ENCODE measurements at places on chromosomes 3 and 15. TPM values are rescaled to one million over a fixed set of nuclear protein-coding genes. Genes with fewer than 3 reads are reported as not detected.
A peak's percentile ranks its signal among the peaks of the same experiment; 100 is the strongest.

The FGF12 gene
- total RNA-seq = 4.5 TPM

The ASB7 gene
- total RNA-seq = 10.3 TPM

DNA sequence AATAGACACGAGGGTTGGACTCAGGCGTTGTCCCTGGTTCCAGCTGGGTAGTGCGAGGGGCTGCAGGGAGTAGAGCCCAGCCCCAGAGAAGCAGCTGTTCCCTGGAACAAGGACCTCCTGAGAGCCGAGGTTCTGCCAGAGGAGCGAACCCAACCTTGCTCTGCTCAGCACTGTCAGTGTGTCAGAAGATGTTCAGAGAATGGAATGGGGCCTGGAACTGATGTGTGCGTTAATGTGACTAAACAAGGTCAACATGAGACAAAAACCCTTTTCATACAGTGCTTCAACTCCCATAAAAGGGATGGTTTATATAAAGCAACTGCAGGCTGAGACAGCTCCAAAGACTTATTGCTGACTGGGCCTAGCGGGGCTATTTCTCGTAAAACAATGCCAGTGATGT lies 35.5 kb upstream of the HACD2 start:
- no peak for DNase-seq

The ROPN1B gene
- not detected for total RNA-seq

The IGF2BP2 gene
- total RNA-seq = 9.0 TPM

GRCh38 chr3:62874711-62875557 lies at the start of gene CADPS:
CADPS (minus strand) TSS chr3:62875416; CDS start chr3:62875029, 387 bp downstream.
- no peak for DNase-seq

GRCh38 chr15:91921843-91922198 lies 68.3 kb downstream of the SLCO3A1 start:
- no peak for DNase-seq

DNA sequence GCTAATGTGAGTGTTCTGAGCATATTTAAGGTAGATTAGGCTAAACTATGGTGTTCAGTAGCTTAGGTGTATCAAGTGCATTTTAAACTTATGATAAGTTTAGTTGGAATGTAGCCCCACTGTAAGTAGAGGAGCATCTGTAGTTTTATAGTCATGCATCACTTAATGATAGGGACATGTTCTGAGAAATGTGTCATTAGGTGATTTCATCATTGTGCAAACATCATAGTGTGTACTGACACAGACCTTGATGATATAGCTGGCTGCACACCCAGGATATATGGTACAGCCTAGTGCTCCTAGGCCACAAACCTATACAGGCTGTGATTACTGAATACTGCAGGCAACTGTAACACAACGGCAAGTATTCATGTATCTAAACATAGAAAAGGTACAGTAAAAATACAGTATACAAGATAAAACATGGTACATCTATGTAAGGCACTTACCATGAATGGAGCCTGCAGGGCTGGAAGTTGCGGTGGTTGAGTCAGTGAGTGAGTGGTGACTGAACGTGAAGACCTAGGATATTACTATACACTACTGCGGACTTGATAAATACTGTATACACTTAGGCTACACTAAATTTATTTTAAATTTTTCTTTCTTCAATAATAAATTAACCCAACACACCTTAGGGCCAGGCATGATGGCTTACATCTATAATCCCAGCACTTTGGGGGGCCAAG lies 17.9 kb downstream of the DNAH1 start:
- no peak for DNase-seq

DNA sequence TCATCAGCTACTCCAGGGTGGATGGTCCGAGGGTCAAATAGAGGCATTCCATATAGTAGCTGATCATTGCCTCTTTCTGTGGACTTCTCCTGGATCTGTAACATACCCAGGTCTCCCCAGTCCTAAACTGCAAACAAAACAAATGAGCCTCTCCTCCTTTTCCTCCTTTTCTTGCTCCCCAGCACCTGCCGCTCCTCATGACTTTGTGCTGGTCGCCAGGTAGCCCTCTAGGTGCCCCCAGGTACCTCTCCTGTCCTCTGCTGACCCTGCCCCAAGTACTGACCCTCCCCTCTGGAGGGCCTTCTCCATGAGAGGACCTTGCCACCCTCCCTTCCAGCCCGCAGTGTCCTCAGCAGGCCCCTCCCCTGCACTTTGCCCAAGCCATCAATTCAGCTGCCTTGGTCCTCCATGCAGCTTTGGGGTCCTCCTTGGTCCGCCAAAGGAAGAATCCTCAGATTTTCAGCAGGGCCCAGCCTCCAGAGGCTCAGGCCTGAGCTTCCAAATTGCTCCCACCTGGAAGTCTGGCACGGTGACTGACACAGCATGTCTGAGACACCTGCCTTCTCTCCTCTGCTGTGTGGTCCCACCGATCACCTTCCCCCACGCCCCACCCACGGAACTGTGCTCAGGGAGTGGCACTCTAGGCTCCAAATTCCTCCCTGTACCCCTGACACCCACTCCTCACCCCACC lies 111.0 kb downstream of the LRRK1 start:
- DNase-seq = peak; percentile 67

- DNase-seq = no peak
These were observed 67.2 kb downstream of the LEO1 start for GRCh38 chr15:51904421-51904820.

The CD200R1 gene
- total RNA-seq = 3.8 TPM

DNA sequence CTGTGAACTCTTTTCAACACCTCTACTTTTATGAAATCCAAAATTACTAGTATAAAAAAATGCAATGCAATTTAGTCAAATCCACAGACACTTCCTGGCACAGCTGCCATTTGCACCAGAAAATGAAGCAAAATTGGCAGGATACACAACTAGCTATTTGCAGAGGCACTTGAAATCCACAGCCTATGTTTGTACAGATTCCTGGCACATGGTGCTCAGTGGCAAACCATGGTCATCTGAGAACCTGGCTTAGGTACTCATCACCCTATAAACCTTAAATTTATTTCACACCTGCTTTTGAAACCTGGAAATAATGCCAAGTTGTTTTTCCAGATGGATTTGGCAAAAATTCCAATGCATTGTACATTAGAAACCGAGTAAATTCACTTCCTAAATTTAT lies 20.2 kb upstream of the PPM1L start:
- no peak for DNase-seq

DNA sequence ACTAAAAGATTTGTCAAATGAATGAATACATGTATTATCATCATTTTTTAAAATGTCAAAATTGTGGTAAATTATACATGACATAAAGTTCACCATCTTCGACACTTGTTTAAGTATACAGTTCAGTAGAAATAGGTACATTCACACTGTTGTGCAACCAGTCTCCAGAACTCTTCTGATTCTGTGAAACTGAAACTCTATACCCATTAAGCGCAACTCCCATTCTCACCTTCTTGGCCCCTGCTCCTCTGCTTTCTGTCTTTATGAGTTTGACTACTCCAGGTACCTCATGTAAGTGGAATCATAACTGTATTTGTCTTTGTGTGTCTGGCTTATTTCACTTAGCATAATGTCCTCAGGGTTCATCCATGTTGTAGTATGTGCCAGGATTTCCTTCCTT lies 50.1 kb upstream of the KBTBD8 start:
- no peak for DNase-seq

The TRMT10C gene
- total RNA-seq = 21.2 TPM

The GABRR3 gene
- total RNA-seq = not detected

GRCh38 chr15:74174219-74174957 lies 878 bp downstream of the ISLR start:
- peak; percentile 80 for DNase-seq
